ENCODE measurements at places on chromosomes 4 and X. TPM values are rescaled to one million over a fixed set of nuclear protein-coding genes. Genes with fewer than 3 reads are reported as not detected.
A peak's percentile ranks its signal among the peaks of the same experiment; 100 is the strongest.

- ATAC-seq: no peak
These were observed 56.3 kb downstream of the DTHD1 start for GRCh38 chr4:36337665-36338185.

GRCh38 chr4:7761720-7762119, 177.9 kb downstream of the AFAP1 start:
- ATAC-seq: peak; percentile 43

- no peak for ATAC-seq
These were observed 260.6 kb upstream of the BOD1L1 start for GRCh38 chr4:13888112-13888511.

DNA sequence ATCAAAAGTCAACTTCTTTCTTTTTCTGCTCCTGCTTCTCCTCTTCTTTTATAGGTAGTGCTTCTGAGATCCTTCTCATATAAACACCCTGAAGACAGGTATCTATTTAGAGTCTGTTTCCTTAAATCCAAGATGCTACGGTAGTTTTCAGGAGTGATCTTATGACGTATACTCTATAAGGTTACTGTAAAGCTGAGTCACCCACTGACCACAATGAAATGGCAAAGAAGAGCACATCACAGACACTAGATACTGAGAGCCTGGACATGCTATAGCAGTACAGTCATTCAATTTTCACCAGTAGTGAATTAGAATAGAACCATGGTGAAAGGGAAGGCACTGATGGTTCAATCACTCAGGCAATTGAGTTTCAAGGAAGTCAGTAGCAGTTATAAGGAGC, 412.5 kb downstream of the ADAM29 start:
- ATAC-seq: no peak

- ATAC-seq: no peak
These were observed 49.2 kb upstream of the MSX1 start for GRCh38 chr4:4810092-4810774.

DNA sequence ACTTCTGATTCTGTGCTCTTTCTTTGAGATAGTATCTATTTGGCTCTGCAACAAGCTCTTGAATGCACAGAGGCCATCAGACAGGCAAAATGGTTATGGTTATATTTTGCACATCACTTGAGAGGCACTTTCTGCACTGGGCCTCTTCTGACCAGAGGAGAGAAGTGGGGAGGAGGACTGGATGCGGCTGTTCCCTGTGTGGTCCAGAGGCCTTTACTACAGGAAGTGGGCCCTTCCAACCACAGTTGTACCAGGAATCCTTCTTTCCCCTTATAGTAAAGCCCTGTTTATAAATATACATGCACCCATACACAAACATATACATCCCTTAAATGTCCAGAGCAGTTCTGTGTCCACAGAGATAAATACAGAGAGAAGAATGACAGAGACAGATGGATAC, 182.7 kb upstream of the HHIP start:
- no peak for ATAC-seq

DNA sequence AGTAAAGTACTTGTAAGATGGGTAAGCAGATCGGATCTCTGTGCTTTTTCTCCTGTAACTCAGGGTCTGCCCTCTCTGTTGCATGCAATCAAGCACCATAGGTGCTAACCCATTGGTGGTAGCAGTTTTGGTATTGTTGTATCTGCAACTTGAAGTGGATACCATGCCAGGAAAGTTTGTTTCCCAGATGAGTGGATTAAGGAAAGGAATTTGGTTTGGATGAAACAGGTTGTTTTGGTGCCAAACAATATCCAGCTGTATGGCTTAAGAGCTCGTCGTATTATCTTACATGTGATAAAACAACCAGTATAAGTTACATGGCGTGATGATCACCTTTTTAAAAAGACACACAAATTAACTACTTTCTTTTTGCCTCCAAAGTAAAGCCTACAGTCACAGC, 280.9 kb upstream of the TENM3 start:
- ATAC-seq: no peak

GRCh38 chr4:40570348-40571077, 59.2 kb downstream of the RBM47 start:
- ATAC-seq: no peak

DNA sequence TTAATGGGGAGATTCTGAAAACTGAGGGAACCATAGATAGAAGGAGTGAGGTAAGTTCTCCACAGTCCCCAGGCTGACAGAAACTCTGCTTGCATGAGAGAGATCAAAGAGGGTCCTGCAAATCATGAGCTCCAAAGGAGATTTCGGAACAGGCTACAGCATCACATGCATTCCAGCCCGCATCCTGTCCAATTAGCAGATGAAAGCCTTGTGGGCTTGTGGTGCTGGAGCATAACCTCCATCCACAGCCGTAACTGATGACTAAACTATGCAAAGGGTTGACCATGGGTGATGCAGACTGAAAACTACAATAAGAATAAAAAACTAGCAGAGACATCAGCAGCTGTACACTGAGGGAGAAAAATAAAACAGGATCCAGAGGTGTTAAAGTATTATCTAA, 654.5 kb downstream of the TLL1 start:
- no peak for ATAC-seq

GRCh38 chr4:125191232-125191631, 123.5 kb upstream of the FAT4 start:
- ATAC-seq: no peak

- no peak for ATAC-seq
These were observed 289.5 kb upstream of the BOD1L1 start for GRCh38 chr4:13917015-13917414.

DNA sequence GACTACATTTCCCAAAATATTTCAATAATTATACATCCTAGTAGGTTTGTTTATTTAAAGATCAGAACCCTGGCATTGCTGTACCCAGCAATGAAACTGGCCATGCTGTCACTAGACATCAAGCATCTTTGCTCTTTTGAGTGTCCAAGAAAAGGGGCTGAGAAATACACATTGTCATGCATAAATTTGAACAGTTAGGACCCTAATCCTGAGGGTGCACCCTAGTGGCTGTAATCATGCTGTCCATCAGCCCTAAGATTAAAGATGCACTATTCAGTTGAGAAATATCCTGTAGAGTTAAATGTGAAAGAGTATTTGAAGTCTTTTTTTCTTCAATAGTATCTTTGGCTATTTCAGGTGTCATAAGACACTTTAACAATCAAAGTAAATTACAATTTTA, 108.8 kb downstream of the NFKB1 start:
- no peak for ATAC-seq

- no peak for ATAC-seq
These were observed 571 bp upstream of the EDA start for GRCh38 chrX:69615342-69615741.

DNA sequence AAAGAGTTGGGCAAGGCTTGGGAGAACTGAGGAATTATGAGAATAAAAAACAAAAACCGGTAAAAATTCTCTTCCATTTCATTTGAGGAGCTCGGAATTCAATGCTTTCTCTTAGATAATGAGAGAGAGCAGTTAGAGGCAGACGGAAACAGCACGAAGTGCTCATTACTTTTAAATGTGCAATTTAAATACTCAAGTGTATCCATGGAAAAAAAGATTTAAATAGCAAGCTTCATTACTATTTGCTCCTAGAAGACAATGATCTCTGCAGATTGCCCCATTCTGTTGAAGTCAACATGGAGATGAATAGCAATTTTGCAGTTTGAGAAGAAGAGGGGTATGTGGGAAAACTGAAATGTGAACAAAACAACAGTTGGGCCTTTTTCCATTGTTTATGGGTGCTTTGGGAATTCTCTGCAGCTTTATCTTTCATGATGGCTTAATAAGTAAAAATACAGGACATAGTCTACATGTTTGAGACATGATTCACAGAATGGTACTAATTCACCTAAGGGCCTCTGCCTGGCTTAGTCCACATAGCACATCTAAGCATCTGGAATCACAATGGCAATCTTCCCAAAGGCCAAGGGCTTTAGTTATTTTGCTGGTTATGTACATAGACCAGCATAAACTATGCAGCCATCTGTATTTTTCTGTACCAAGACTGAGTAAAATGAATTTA, 512.7 kb upstream of the FAT1 start:
- ATAC-seq: no peak

DNA sequence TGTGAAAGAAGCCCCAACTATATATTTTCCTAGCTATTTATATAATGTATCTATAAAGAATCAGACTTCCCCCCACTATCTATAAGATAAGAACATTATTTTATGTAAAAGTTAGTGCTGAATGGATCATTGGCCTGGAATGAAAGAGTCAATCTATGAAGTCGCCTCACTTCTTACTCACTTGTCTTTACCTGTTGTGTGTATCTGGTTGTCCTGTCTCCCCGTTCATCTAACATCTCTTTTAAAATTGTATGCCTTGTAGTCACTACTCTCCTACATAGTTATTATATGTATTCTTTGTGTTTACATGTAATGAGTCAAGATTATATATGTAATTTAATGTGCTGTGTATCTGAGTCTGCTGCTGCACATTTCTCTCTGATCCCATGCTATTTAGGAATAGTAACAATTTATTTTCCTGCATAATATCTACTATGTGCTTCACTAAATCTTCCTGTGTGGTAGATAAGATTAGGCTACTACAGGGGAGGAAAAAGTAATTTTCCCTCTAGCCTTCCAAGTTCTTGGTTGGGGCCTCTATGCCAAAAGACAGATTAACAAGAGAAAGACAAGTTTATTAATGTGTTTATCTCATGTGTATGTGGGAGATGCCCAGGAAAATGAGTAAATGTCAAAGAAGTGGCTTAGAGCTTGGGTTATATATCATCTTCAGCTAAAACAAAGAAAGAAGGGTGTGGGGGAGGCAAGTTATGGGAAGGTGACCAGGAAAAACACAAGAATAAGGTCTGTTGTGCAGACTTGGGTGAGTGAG, 77.6 kb upstream of the FRMPD4 start:
- ATAC-seq: no peak

DNA sequence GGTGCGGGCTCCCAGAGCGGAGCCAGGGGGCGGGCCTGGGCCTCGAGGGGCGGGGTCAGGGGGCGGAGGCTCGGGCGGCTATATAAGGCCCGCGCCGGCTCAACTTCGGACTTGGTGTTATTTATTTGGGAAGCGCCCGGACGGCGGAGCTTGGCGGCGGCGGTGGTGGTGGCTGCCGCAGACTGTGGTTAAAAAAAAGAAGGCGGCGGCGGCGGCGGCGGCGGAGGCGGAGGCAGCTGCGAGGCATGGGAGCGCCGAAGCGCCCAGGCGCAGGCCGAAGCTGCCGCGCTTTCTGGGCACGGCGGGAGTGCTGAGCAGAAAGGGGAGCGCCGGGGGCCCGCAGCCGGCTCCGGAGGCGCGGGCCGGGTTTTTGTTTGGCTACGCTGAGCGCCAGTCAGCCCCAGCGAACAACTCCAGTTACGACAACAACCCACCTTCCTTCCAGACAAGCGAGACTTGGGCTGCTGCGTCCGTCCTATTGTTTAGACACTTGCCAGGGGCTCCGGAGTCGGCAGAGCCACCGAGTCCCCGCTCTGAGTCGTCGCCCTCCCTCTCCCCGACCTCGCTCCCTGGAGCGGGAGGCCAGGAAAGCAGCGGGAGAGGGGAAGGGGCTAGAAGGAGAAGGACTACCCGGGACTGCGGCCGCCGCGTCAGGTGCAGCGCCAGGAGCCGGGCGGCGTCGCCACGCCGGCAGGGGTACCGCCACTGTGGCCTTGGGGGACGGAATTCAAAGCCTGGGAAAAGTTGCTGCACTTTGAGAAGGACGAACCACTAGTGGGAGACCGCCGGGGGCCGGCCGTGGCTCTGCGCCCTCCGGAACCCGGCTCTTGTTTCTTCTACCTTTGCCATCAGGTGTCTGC, at the start of gene SLIT2:
Gene SLIT2 (plus strand): TSS at position 110 of the 860 bp plus-strand sequence. CDS start 1,911 bp downstream, outside the sequence.
- ATAC-seq: no peak

The GLRA2 gene
- not detected for total RNA-seq

The COL25A1 gene
- total RNA-seq: 0.08 TPM

The IL9R gene
- 4.3 TPM for total RNA-seq

The NLRP2B gene
- not detected for total RNA-seq

The ARHGEF6 gene
- 67.6 TPM for total RNA-seq

The PRICKLE3 gene
- total RNA-seq: 19.8 TPM

The SPANXA1 gene
- total RNA-seq: not detected

The FHIP1A gene
- total RNA-seq: 3.1 TPM

The IGFBP7 gene
- total RNA-seq: not detected

The FAAH2 gene
- total RNA-seq: 3.9 TPM

All from activated T-helper 17 cell treated with anti-CD3 and anti-CD28 coated beads, Interleukin-2, amount 50 U/mL, for 72 hours (primary cell).